ENCODE measurements at places on chromosomes 3 and 15.

GRCh38 chr3:70108072-70108471, 108.5 kb downstream of the SAMMSON start:
- DNase-seq: peak; percentile 25

DNA sequence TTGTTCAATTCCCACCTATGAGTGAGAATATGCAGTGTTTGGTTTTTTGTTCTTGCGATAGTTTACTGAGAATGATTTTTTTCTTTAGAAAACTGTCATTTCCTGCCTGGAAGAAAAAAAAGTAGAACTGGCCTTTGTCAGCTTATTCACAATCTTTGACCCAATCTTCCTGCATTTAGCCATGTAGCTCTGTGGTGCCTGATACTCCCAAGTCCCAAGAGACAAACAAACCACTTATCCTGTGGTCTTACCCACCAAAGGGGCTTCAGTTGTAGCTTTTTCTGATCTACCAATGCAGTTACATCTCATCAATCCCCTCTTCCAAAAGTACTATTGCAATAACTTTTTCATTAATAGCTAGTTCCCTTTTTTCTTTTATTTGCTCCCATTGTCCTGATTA, 444.6 kb downstream of the GRM7 start:
- DNase-seq: no peak

- DNase-seq: no peak
Observed at GRCh38 chr3:70943886-70944285, 631.4 kb upstream of the MDFIC2 start.

DNA sequence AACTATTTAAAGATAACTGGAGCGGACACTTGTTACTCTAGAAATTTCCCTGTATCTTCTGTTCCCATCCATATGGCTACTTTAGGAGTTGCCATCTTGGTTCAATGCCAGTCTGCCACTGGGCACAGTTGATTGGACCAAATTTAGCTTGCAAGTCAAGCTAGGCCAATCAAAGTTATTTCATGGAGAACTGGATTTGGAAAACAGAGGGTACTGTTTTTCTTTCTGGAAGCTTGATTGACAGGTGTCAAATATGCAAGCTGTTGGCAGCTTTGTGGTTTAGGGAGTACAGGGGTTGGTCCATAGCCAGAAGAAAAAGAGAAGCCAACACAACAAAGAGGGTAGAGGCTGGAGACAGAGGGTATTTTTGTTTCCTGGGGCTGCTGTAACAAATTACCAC, 33.4 kb upstream of the KLHL25 start:
- DNase-seq: no peak

GRCh38 chr3:123765475-123766128, 118.5 kb downstream of the MYLK start:
- DNase-seq: no peak

- no peak for DNase-seq
Observed at GRCh38 chr15:73784291-73784690, 31.1 kb upstream of the INSYN1 start.

- DNase-seq: no peak
Observed at GRCh38 chr3:158505117-158505516, 65.9 kb upstream of the MLF1 start.

- no peak for DNase-seq
Observed at GRCh38 chr3:69012100-69012799, 1.2 kb downstream of the EOGT start.

- DNase-seq: no peak
Observed at GRCh38 chr3:195064300-195064931, 206.5 kb downstream of the XXYLT1 start.

GRCh38 chr3:196916221-196916620, 26.1 kb downstream of the NCBP2 start:
- DNase-seq: no peak

- DNase-seq: no peak
Observed at GRCh38 chr3:175826759-175827158, 967.6 kb downstream of the NAALADL2 start.
